Testis (tissue), 5 donors: ENCODE measurements at places on chromosomes 3 and 15. TPM values are rescaled to one million over a fixed set of nuclear protein-coding genes. Genes with fewer than 3 reads are reported as not detected.

DNA sequence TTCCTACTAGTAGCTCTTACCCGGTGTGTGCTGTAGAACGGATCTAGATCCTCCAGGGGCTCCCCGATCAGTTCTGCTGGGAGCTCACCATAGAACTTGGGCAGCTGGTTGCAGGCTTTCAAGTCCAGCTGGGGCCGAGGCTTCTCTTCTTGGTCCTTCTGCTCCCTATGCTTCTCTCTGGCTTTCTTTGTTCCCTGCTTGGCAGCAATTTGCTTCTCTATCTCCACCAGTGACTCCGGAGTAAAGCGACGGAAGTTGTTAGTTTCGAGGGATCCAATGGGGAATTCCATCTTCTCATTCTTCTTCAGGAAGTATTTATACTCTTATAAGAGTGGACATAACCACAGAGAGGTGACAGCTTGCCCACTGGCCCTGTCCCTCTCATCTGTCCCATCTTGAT, 22.3 kb downstream of the SCN10A start:
- H3K4me3 ChIP-seq = no peak overlapping the region
- no peaks in the 10 kb centered on the region for H3K27me3 ChIP-seq
- no peak overlapping the region for H3K27ac ChIP-seq
- no peaks in the 10 kb centered on the region for H3K36me3 ChIP-seq
- no peak for DNase-seq
- no peaks in the 10 kb centered on the region for H3K4me1 ChIP-seq

GRCh38 chr15:66080717-66081398, 172.7 kb downstream of the MEGF11 start:
- H3K4me3 ChIP-seq = no peak overlapping the region

- H3K27ac ChIP-seq = no peak overlapping the region
- no peak for DNase-seq
- H3K36me3 ChIP-seq = no peaks in the 10 kb centered on the region
Measured at GRCh38 chr3:3577823-3578222, 221.4 kb upstream of the LRRN1 start.

DNA sequence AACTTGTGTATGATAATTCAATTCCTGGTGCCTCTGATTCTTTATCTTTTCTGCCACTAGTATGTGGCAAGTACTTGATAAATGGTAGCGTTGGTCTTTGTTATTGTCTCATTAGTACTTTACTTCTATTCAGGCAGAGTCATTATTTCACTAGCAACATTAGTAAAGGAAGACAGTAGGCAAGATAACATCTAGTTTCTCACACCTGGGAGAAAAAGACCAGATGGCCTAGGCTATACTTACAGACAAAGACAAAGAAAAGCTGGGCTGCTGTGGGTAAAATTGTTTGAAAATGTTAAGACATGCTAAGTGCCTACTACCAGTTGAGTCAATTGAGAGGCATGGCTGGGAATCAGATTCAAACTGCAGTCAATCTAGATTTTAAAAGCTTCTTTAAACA, 198.7 kb upstream of the CMC1 start:
- no peak for DNase-seq
- no peak overlapping the region for H3K4me3 ChIP-seq
- H3K27me3 ChIP-seq = no peaks in the 10 kb centered on the region
- H3K27ac ChIP-seq = no peak overlapping the region
- no peaks in the 10 kb centered on the region for H3K36me3 ChIP-seq
- H3K4me1 ChIP-seq = no peaks in the 10 kb centered on the region

DNA sequence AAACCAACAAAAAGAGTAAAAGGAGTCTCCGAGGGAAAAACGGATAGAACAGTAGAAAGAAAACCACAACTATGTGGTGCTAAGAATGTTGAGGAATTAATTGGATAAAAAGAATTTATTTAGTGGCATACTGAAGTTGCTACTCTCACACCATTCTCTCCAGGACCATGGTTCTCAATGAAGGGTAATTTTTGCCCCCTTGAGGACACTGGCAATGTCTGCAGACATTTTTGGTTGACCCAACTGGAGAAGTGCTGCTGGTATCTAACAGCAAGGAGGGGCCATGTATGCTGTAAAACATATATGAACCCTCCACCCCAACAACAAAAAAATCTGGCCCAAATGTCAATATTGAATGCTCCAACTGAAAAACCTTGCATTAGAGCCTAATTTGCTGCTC, 85.9 kb upstream of the CSPG5 start:
- H3K4me1 ChIP-seq = no peaks in the 10 kb centered on the region
- no peaks in the 10 kb centered on the region for H3K36me3 ChIP-seq
- no peaks in the 10 kb centered on the region for H3K27me3 ChIP-seq

- H3K27ac ChIP-seq = no peak overlapping the region
- DNase-seq = no peak
Measured at GRCh38 chr3:27847697-27848096, 125.6 kb upstream of the EOMES start.

DNA sequence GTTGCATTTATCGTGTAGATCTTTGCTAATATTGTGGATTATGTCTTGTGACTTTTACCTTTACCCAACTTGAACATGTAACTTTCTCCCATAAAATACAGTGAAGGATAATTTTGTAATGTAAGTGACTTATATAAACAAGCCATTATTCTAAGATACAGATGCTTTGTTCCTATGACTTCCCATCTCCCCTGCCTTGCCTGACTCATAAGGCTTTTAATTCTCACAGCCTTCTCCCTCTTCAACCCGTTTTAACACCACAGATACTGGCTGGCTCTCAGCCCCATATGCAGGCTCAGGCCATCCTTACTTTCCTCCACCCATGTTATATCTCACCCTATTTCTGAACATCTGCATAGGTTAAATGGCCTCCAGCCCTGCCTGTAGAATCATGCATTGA, 4.1 kb downstream of the CCNDBP1 start:
- H3K4me1 ChIP-seq = peaks cover 9% of the 10 kb centered on the region
- DNase-seq = no peak
- H3K27me3 ChIP-seq = no peaks in the 10 kb centered on the region
- no peak overlapping the region for H3K4me3 ChIP-seq
- no peak overlapping the region for H3K27ac ChIP-seq

- peak overlapping the region; percentile 30 for H3K27ac ChIP-seq
- H3K27me3 ChIP-seq = no peaks in the 10 kb centered on the region
- H3K4me3 ChIP-seq = peak overlapping the region; percentile 57
Measured at GRCh38 chr3:32818229-32818969, 602 bp downstream of the TRIM71 start.

- no peak for DNase-seq
- H3K36me3 ChIP-seq = no peaks in the 10 kb centered on the region
- H3K4me3 ChIP-seq = no peak overlapping the region
- no peaks in the 10 kb centered on the region for H3K4me1 ChIP-seq
- no peak overlapping the region for H3K27ac ChIP-seq
Measured at GRCh38 chr3:160580938-160581337, 15.6 kb upstream of the KPNA4 start.

DNA sequence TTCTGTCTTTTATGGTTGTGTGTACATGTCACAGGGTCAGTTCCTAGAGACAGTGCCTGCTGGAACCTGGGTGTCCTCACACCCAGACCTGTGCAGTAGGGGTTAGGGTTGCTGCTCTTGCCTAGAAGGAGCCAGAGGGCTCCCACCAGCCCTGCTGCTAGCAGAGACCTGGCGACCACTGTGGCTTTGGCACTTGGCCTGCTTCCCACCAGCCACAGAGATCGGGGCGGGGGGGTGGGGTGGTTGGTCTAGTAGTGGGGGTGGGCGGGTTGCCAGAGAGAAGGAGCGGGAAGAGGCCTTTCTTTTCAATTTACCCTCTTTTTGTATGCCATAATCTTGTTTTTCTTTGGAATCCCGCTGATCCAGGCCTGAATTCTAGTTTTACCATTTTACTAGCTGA, 29.4 kb downstream of the EEFSEC start:
- H3K4me3 ChIP-seq = no peak overlapping the region
- no peaks in the 10 kb centered on the region for H3K27me3 ChIP-seq
- DNase-seq = no peak
- H3K27ac ChIP-seq = no peak overlapping the region

DNA sequence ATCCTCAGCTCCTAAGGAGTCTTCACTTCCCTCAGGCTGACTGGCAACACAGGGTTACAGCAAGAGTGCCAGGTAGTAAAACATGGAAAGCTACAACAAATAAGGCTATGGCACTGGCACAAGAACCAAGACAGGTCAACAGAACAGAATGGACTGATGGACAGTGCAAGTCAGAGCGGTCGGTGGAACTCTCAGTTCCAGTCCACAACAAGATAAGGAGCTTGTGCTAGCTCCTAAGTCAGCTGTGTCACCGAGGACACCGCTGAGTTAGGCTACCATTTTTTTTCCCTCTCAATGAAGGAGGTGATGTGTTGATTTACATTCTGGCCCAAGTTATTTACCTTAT, 55.9 kb upstream of the LIMD1 start:
- DNase-seq = no peak
- no peak overlapping the region for H3K4me3 ChIP-seq
- peak overlapping the region; percentile 62 for H3K27ac ChIP-seq
- H3K4me1 ChIP-seq = peaks cover 10% of the 10 kb centered on the region

DNA sequence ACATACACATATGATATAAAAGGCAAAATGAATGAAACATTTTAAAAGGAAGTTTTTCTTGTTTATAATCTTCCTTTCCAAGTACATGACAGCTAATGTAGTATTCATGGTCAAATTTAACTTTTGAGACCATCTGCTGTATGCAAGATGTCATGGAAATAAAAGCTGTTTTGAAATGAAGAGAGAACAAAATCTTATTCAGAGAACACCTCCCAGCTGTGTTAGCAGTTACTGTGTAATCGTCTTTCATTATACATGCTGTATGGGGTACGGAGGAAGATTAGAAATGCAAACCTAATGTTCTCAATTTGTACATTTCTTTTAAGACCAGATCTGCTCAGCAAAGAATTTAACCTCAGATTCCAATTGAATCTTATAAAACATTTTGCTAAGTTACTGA, 1182.3 kb downstream of the OTOL1 start:
- H3K4me1 ChIP-seq = no peaks in the 10 kb centered on the region
- no peaks in the 10 kb centered on the region for H3K36me3 ChIP-seq
- no peak overlapping the region for H3K4me3 ChIP-seq
- H3K27me3 ChIP-seq = no peaks in the 10 kb centered on the region
- H3K27ac ChIP-seq = no peak overlapping the region

GRCh38 chr3:177760803-177761202, 563.5 kb upstream of the TBL1XR1 start:
- no peak overlapping the region for H3K4me3 ChIP-seq
- H3K36me3 ChIP-seq = no peaks in the 10 kb centered on the region
- no peaks in the 10 kb centered on the region for H3K27me3 ChIP-seq

DNA sequence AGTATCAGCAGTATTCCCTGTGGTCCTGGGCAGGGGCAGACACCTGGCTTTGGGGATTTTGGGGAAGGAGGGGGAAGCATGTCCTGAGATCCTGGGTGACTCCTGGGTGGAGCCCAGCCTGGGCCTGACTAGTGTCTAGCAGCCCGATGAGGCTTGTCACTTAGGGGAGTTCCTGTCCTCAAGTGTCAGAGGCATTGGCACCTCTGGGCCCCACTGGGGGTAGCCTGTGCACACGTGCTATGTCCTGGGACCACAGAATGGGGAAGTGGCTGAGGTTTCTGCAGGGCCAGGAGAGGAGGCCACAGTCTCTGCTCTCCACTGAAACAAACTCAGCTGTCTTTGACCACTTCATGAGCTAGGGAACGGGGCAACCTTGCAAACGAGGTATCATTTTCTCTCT, 31.5 kb upstream of the ADCY5 start:
- no peaks in the 10 kb centered on the region for H3K4me1 ChIP-seq
- no peaks in the 10 kb centered on the region for H3K36me3 ChIP-seq
- H3K27me3 ChIP-seq = no peaks in the 10 kb centered on the region
- H3K27ac ChIP-seq = no peak overlapping the region
- H3K4me3 ChIP-seq = no peak overlapping the region
- DNase-seq = no peak

DNA sequence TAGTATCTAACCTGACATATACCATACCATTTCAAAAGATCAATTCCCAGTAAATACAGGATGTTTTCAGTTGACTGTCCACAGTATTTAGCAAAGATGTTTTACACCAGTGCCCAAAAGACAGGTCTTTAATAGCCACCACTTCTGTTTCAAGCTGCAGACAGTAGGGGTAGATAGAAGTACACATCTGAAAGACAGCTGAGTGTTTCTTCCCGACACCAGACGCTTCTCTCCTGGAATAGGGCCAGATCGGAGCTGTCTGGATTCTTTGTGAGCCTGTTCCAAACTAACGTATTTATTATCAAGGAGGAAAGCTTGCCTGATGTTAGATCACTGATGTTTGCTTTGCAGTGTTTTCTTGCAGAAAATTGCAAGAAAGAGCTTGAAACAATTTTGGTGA, 136.1 kb upstream of the RBMS3 start:
- H3K36me3 ChIP-seq = no peaks in the 10 kb centered on the region
- H3K4me3 ChIP-seq = no peak overlapping the region
- H3K27ac ChIP-seq = no peak overlapping the region
- DNase-seq = peak; percentile 45
- H3K27me3 ChIP-seq = no peaks in the 10 kb centered on the region

- no peak for DNase-seq
- no peaks in the 10 kb centered on the region for H3K27me3 ChIP-seq
- H3K4me1 ChIP-seq = peaks cover 17% of the 10 kb centered on the region
- no peaks in the 10 kb centered on the region for H3K36me3 ChIP-seq
Measured at GRCh38 chr15:101296418-101297405, 1.7 kb upstream of the SNRPA1 start.

FANCD2OS gene
- 14.3 TPM for total RNA-seq

EIF4G1 gene
- total RNA-seq = 295 TPM

IGF1R gene
- total RNA-seq = 172 TPM

EOGT gene
- 15.0 TPM for total RNA-seq
